ENCODE measurements at places on chromosomes 7 and 10.
A peak's percentile ranks its signal among the peaks of the same experiment; 100 is the strongest.

- no peak for DNase-seq
These were observed 20.6 kb downstream of the WIPF3 start for GRCh38 chr7:29826904-29827303.

DNA sequence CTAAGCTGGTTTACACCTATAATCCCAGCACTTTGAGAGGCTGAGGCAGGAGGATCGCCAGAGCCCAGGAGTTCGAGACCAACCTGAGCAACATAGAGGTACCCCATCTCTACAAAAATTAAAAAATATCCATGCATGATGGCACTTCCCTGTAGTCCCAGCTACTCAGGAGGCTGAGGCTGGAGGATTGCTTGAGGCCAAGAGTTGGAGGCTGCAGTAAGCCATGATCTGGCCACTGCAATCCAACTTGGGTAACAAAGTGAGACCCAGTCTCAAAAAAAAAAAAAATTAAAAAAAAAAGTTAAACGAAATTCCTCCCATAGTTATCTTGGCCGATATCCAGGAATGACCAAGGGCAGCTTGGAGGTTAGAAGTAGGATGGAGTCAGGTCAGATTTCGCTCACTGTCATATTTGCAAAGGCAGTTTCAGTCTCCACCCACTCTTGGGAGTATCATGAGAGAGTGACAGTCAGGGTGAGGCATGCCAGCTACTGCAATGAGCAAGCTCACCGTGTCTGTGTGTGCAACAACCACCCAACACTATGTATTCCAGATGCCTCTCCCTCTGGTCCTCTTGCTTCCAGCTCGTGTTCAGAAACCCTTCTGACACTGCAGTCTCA, 6.0 kb upstream of the ZDHHC4 start:
- no peak for DNase-seq

- DNase-seq, result peak; percentile 15
These were observed 30.2 kb upstream of the ANKRD2 start for GRCh38 chr10:97542169-97543024.

DNA sequence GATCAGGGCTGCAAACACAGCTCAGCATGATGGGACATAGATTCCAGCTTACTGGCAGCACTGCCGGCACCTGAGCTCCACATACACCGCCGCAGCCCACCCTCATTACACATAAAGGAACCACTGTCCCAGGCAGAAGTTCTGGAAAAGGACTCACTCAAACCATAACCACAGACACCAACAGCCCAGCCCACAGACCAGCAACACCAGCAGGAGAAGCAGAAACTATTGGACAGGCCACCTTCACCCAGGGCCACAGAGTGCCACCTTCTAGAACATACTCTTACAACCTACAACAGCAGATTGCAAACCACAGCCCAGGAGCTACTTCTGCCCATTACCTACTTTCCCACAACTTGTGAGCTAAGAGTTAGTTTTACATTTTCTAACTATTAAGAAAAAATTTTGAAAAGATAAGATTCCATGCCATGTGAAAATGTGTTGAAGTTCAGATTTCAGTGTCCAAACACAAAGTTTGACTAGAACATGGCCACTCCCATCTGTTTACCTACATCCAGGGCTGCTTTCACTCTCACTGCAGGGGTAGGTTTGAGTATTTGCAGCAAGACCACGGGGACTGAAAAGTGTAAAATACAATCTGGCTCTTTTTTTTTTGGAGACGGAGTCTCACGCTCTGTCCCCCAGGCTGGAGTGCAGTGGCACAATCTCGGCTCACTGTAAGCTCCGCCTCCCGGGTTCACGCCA, 153.0 kb downstream of the TNS3 start:
- no peak for DNase-seq

GRCh38 chr10:100912013-100912604, 654 bp upstream of the SLF2 start:
- no peak for DNase-seq

DNA sequence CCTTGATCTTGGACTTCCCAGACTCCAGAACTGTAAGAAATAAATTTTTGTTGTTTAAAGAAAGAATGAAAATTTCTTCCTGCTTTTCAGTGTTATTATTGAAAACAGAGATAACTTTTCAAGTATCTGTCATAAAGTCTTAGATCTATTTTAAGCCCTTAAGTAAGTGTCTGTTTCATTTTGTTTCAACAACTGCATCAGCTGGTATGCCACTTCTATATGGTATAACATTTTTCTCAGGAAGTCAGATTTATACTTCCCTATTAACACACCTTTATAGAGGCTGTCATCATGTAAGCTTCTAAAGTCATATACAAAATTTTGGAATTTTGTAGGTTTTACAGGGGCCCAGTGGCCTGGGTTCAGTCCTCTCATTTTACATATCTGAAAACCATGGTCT, 24.4 kb downstream of the RALA start:
- no peak for DNase-seq

DNA sequence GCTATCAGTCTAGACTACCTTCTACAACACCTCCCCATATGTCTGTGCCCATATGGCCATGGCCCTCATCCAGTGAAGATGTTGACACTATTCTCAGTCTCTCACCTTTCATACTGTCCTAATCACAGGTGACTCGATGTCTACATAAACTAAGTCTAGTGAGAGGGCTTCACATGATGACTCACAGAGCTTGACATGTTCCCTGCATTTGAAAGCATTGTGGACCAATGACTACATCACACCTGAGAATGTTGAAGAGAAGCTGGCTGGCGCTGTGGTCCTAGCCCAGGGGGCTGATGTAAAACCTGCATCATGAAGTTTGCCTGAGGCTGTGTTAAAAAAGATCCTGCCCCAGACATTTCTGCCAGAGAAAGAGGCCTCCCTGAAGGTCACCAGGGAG, 167.2 kb downstream of the NPSR1 start:
- no peak for DNase-seq

DNA sequence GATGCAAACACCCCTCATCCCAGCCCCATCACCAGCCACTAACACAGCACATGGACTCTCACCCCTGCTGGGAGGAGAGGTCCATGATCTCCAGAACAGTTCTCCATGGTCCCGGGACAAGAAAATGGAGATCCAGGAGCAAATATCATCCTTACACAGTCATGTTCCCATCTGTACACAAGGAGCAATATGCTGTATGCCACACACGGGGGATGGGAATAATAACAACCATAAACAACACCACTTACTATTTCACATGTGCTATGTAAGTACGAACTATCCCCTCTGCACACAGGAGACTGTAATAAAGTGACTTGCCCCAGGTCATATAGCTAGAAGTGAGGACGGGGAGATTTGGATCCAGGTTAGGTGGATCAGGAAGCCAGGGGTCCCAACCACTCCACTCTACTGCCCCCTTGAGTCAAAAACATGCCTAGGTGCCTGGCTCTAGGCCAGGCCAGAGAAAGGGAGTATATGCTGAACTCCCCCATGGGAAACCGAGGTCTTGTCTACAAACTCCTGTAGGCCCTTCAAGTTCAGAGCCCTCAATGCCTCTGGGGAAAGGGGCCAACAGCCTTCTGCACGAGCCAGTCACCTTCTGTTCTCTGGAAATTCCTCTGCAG, 34.1 kb downstream of the LRRC20 start:
- DNase-seq, result no peak

- DNase-seq, result no peak
These were observed 4.1 kb downstream of the FRMD4A start for GRCh38 chr10:14326581-14326980.

DNA sequence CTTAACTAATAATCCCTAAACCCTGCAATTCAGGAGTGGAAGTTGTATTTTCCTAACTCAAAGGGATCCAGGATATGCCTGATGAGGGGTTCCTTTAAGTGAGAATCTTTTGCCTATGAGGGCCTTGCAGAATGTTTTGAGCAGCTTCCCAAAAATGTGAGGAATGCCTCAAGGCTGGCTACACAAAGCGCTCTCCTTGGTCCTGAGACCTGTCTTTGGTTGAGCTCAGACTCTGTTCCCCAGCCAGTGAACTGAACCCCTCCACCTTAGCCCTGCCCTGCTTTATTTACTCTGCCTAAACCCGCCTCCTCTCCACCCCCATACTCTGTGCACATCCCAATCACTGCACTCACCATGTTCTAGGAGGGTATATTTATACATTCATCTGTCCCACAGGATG, 108.6 kb downstream of the NRCAM start:
- DNase-seq, result no peak

DNA sequence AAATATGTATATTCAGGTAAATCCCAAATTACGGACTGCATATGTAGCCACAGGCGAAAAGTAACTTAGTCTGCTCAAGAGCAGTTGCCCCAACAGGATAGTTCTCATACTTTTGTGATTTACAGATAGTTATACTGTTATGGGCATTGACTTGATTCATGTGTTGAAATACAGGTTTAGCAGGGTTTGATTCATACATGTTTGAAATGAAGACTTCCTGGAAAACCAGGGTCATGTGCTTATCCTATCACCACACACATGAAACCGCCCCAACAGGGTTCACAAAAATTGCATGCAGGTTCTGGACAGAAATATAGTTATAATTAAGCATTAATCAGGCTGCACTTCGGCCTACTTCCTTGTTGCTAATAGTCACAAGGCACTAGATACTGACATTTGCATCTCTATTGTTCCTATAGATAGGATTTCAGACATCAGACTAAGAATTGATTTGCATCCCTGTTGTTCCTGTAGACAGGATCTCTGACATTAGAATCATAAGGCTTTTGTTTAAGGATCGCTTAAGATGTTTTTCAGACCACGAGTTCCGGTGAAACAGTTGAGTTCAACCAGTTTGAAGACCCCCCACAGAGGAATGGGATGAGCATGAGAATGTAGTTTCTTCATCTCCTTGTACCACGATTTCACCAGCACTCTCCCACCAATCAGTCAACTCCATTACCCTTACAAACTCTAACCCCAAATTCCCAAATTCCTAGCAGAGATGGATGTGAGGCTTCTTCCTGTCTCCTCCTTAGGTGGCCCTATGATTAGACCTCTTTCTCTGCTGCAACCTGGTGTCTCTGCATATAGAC, 2.0 kb upstream of the ZNF398 start:
- no peak for DNase-seq

DNA sequence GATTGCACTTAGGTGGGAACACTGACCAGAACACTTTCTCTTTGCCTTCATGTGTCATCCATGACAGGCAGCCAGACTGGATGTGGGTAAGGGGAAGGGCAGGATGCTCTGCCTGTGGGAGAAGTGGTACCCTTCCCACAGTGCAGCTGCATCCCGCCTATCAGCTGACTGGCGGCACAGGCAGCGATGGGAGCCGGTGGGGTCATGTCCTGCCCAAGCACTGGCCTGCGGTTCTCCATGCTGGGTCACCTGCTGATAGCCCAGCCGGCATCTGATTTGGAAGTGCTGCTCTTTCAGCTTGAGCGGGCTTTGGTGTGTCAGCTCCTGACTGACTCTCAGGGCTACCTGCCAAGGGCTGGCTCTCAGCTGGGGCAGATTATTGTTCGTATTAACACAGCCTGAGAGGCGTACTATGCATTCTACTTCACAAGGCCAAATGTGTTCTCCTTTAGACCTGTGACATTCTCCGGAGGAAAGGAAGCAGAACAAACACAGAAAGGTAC, 105.2 kb upstream of the PDLIM1 start:
- no peak for DNase-seq

DNA sequence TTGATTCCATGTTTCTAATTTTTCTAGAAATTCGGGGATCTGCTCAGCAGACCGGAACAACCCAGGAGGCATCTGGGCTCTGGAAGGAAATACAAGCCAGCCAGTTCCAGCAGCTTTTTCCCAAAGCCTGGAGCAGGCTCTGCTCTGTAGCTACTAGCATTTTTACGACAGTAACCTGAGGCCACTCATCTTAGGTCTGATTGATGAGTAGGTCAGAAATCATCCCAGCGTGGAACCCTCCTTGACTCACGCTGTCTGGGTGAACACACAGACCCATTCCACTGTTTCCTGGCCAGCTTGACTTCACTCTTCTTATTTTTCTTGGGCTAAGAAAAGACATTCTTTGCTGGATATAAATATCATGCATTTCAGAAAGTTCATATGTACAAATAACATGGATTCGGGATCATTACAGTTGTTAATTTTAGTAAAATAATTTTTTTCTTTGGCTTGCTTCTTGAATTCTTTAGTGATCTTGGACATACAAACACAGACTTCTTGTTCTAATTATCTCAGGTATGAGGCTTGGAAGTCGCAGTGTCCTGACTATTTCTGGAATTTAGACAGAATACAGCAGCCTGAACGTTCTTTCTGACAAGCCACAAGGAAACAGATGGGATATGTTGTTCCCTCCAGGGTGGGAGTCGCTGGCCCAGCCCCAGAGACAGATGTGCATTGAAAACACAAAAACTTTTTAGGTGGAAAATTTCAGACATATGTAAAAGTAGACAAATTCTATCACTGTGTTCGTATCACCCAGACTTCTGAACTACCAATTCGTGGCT, 54.6 kb upstream of the PITRM1 start:
- DNase-seq, result no peak

GRCh38 chr7:115085421-115085820, 163.5 kb downstream of the MDFIC start:
- no peak for DNase-seq

- no peak for DNase-seq
These were observed 67.1 kb downstream of the NRF1 start for GRCh38 chr7:129678606-129679005.

GRCh38 chr7:30147223-30147622, 12.4 kb downstream of the MTURN start:
- no peak for DNase-seq

- no peak for DNase-seq
These were observed 501.6 kb upstream of the MKI67 start for GRCh38 chr10:128627811-128628210.

GRCh38 chr10:119608316-119609155, 11.8 kb upstream of the TIAL1 start:
- DNase-seq, result no peak

DNA sequence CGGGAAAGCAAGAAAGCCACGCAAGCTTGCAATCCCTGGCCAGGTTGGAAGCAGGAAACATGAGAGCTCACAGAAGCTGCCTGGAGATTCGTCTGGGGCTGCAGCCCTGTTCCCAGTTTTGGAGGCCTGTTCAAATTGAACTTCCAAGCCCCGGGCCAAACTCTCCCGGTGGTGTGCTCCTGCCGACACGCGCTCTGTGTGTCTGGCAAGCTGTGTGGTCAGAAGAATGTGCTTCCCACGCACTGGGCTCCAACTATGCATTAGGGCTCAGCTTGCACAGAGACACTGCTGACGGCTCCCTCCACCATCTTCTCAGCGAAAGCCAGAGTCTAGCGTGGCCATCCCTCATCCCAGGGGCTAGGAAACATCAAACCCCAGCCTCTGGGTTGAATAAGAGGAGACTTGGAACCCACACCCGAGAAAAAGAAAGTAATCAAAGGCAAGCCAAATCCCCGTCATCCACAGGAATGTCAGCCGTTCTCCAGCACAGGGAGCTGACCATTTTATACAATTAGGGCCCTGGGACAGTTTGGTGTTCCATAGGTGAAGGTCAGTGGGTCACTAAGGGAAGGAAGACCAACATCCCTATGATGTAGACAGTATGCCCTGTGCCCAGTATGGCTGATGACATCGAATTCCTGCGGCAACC, 107.2 kb downstream of the FGFR2 start:
- DNase-seq, result no peak

- DNase-seq, result no peak
These were observed 186.2 kb downstream of the LRMDA start for GRCh38 chr10:75617485-75618155.
